ENCODE measurements at places on chromosomes 5 and 9.

DNA sequence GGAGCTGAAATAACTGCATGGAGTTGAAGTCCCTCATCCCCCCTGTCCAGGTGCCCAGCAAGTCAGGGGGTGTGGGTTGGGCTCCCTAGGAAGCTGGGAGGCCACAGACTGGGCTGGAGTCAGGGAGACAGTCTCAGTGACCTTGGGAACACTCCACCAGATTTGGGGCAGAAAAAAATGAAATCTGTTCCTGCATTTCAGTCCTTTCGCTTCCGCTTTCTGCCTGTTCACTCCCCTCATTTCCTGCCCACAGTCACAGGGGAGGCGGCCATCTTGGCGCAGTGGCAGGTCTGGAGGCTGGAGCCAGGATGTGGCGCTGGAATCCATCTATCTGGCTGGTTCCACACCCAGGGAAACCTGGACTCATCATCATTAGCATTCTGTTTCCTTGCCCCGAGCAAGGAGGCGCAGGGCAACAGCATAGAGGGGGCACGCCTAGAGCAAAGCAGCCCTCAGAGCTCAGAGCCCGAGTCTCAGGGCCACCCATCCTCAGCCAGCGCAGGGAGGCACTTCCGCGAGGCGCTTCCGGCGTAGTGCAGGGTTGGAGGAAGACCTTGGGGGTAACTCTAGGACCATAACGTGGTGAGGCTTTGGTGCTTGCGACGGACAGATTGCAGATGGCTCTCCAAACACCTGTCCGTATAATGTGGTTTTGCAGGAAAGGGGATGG is 86.2 kb upstream of the HSPA9 start:
- DNase-seq, result no peak

GRCh38 chr9:4982721-4983482 is 2.2 kb upstream of the JAK2 start:
- DNase-seq, result no peak

- no peak for DNase-seq
Measured at GRCh38 chr5:131228646-131229045, 35.2 kb upstream of the CDC42SE2 start.

DNA sequence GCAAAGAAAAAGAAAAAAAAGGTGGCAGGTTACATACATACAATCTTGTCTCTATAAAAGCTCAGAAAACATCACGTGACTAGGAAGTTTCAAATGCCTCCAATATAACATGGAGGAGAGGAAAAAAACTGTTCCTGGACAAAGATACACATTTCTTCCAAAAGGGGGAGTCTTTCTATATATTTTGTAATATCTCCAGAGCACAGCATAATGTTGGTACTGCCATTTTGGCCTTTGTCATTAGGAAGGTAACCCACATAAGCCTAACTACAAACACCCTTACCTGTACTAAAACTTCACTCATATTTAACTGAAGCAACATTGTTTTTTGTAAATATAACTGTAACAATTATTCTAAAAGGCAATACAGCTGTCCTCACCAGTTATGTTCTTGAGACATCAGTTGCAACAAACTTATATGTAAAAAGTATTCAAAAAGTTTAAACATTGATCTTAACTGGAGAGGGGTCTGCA is 1.2 kb upstream of the BTF3 start:
- peak; percentile 68 for DNase-seq

GRCh38 chr5:136014049-136015002 is 14.5 kb upstream of the TGFBI start:
- DNase-seq, result no peak

DNA sequence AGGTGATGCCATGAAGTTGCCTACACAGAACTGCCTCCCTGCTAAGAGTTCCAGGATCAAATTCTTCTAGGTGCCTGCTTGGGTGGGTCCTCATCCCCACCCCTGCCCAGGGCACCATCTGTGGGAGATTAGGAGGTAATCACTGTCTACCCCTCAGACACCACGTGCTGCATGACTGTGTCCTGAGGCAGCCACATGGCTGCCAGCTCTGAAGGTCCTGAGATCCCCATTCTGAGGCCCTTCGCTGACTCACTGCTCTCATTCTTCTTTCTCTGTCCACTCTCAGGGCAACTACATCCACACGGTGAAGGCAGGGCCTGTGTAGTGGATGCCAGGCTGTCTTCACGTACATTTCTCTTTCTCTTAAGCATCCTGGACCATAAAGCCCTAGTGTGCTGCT is 222.9 kb upstream of the ANKRD55 start:
- DNase-seq, result no peak

- DNase-seq, result no peak
Measured at GRCh38 chr9:32742296-32742695, 41.0 kb upstream of the TMEM215 start.

GRCh38 chr5:116788851-116789403 is 214.3 kb upstream of the SEMA6A start:
- no peak for DNase-seq

- no peak for DNase-seq
Measured at GRCh38 chr5:181100121-181100875, 30.7 kb downstream of the OR2V1 start.

DNA sequence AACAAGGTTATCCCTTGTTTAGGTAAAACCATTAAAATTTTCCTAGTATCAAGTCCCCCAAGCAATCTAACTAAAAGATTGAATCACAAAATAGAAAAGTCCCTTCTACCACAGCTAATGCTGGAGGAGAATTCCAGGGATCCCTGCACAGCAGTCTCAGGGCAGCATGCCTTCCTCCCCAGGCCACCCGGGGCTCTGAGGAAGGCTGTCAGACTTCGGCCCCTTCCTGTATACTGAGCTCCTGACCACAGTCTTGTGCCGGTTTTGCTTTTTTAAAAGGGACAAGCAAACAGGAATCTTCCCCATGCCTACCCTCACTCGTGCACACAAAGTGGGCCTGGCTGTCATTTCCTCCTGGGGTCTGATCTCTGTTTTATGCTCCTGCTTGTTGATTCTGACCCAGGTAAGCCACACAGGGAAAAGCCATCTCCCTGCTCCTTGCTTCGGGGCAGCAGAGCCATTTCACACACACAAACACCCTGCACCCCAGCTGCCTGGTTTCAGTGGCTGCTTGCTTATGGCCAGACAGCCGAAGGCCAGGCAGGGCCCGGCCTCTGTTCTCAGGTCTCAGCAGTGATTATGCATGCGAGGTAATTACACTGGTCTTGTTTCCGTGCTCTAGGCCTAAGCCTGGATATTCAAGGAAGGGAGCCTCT is 211.9 kb downstream of the NXNL2 start:
- no peak for DNase-seq

DNA sequence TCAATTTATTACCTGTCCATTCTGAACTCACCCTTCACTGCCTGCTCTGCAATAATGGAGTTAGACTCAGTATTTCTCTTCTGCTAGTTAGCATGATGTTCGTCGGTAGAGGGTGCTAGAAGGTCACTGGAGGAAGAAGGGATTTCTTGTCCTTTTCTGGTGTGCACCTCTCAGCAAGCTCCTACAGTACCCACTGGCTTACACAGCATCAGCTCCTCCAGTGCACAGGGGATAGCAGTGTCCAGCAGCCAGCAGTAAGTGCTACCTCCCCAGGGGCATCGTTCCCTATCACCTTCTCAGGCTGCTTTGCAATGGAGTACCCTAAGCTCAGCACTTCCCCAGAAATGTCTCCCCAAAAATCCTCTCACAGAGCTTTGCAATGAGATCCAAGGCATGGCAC is 45.9 kb upstream of the APC start:
- no peak for DNase-seq

- DNase-seq, result peak; percentile 30
Measured at GRCh38 chr9:69380811-69381210, 55.8 kb downstream of the ENTREP1 start.

DNA sequence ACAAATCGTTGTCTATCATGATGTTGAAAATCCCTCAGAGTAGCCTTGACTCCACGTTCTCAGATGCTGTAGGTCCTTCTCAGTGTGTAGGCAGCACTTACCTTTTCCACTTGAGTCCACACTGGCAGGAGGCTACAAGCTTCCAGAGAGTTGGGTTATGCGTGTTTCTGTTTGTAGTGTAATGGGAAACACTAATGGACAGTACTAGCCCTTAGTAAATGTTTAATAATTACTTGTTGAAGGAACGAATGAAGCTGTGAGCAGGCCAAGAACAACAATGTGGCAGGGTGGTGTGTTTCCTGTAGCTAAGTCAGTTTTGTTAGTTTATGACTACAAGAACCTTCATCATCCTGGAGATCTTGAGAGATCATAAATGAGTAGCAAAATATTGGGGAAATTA is 83.5 kb downstream of the ARHGAP26 start:
- no peak for DNase-seq

- peak; percentile 49 for DNase-seq
Measured at GRCh38 chr9:72592502-72593403, 71.3 kb downstream of the TMC1 start.

DNA sequence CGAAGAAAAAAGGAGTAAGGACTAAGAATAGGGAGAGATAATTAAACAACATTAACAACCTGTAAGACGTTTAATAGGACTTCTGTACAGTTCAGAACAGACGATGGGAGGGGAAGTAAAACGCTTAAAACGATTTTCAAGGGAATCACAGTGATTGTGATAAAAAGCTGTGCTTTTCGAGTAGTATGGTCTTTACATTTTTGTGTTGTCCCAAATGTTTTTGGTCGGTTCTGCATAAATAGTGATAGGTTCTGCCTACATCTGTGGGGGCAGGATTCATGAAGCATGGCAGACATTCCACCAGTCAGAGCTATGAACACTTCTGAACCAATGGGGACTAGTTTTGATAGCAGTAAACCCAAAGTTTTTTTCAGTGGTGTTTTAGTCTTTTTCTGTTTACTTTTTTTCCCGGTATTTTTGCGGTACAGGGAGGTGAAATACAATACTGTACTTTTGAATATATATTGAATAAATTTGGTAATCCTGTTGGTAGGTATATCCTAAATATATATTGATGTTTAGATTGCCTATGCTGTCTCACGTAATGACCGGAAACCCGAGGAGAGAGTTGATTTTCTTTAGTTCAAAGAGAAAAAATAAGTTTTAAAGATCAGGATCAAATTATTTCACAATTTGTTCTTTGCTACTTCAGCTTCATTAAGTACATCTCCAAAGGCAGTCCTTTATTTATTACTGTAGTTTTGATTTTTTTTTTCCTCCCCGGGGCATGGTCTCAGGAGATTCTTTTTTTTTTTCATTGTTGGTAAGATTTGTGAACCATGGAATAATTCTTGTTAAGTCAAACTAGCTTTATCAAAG is 1.3 kb downstream of the ERBIN start:
- no peak for DNase-seq

DNA sequence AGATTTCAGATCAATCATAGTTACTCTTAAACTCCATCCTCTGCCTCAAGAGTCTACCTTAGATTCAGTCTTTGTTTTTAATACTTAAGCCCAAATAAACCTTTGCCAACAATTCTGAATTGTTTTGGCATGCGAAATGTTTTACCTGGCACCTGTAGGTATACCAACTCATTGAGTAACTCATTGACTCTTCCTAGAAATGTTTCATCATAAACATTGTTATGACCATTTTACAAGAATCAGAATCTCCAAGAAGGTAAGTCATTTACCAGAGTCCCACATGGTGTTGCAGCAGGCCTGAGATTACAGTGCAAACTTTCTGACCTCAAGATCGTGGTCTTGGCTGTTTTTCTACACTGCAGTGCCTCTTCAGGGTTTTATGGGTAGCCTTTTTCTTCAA is 750.4 kb downstream of the BRINP1 start:
- no peak for DNase-seq

GRCh38 chr5:133155326-133155969 is 103.6 kb downstream of the HSPA4 start:
- DNase-seq, result no peak

- DNase-seq, result no peak
Measured at GRCh38 chr9:77421506-77422265, 226.4 kb downstream of the GNA14 start.

- peak; percentile 62 for DNase-seq
Measured at GRCh38 chr9:96383165-96383942, at the start of gene SLC35D2. SLC35D2 (minus strand) TSS chr9:96383711; CDS start chr9:96383634, 77 bp downstream.

DNA sequence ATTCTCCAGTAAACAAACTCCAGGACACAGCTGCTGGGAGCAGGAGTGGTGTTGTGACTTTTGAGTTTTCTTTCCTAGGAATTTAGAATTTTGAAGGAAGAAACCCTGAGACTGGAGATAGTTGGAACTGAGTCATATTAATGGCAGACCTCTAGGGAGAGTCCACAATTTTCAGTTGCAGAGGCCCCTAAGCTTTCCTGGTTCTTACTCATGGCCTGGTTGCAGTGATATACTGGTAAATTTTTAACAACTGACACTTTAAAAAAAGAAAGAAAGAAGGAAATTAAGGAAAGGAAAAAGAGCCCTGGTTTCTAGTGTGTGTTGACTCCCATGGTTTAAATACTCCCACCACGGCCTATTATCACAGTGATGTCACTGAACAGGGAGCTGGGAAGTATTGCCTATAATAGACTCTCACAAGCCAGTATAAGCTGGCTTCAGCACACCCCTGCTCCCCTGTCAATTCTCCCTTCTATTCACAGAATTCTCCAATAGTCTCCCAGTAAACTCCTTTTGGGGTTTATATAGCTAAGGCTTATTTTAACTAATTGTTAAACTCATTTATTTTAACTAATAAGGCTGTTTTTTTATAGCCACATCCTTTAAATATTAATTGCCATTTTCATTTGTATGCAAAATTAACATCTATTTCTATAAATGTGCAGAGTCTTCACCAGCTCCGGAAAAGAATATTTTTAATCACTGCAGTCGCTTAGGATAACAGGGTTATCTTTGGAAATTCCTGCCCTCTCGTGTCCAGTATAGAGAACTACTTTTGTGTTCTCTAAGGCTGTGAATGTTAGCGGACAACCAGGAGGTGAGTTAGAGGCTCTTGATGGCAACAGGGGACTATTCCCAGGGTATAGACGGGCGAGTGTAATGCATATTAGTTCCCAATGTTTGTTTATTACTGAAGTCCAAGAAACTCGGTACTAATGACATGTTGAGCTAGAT is 59.7 kb downstream of the GGTA1 start:
- DNase-seq, result peak; percentile 18

- DNase-seq, result no peak
Measured at GRCh38 chr5:172281346-172281745, 2.2 kb downstream of the UBTD2 start.

DNA sequence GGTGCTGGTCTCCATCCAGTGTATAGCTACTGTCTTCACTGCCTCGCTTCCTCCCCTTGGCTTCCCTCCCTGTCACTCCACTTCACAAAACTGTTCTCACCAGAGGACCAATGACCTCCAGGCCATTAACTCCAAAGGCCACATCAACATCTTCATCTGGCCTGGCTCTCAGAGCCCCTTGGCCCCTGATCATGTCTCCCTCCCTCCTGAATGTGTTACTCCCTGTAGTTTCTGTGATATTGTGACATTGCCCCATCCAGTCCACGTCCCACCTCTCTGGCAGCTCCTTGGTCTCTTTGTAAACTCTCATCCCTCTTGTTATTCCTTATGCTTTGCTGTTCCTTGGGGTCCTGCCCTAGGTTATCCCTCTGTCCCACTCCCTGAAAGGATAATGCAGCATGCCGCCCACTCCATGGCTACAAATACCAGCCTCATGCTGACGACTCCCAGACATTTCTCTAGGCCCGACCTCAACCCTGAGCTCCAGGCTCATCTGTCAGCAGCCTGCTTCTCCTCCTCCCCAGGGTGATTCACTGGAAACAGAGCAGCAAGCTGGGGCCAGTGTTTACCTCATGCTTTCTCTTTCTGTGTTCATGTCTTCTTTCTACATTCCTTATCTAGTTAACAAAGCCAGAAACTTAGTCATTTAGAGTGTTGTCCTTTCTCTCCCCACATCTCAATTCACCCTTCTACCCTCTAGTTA is 312.2 kb downstream of the SPOCK1 start:
- DNase-seq, result peak; percentile 39

Data from HTR-8/SVneo (cell line).